ENCODE measurements at places on chromosomes 2 and 18.

DNA sequence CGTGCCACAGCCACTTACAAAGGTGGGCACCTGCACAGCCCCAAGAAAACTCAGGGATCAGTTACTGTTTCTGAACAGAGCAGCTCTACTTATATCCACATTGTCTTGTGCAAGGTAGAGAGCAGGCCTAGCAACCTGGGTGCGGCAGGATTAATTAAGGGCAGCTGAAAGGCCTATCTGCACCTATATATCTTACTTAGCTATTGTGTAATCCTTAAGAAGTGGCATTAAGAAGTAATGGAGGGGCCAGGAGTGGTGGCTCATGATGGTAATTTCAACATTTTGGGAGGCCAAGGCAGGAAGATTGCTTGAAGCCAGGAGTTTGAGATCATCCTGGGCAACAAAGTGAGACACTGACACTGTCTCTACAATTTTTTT, 12.8 kb upstream of the ARL5A start:
- no peak for DNase-seq

- no peak for DNase-seq
These were observed 5.2 kb upstream of the CHCHD5 start for GRCh38 chr2:112579241-112579640.

GRCh38 chr2:41718705-41719104, 329.1 kb upstream of the PKDCC start:
- no peak for DNase-seq

DNA sequence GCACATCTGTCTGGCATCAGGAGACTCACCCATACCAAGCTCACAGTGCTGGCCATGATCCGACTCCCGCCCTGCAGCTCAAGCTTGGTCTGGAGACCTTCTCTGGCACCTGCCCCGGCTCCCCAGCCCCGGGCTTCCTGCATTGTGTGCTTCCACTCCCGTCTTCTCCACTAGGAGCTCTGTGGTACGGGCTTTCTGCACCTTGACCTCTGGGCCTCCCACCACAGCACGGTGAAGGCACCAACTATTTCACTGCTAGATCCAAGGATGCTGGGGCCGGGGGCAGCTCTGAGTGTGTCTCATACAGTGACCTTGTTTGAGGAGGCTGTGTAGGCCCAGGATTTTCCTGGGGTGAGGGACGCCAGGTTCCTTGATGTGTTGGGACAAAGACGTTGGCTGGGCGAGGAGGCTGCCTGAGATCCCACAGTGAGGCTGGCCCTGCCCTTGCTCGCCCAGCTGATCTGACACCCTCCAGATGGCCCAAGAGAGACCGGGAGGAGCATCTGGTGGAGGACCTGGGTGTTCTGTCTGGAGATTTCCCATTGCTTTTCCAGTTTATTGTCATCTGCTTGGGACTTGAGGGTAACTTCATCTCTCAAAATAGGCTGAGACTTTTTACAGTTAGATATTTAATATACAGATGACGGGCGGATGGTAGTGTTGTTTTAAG, 64.0 kb downstream of the HPCAL1 start:
- DNase-seq = no peak

DNA sequence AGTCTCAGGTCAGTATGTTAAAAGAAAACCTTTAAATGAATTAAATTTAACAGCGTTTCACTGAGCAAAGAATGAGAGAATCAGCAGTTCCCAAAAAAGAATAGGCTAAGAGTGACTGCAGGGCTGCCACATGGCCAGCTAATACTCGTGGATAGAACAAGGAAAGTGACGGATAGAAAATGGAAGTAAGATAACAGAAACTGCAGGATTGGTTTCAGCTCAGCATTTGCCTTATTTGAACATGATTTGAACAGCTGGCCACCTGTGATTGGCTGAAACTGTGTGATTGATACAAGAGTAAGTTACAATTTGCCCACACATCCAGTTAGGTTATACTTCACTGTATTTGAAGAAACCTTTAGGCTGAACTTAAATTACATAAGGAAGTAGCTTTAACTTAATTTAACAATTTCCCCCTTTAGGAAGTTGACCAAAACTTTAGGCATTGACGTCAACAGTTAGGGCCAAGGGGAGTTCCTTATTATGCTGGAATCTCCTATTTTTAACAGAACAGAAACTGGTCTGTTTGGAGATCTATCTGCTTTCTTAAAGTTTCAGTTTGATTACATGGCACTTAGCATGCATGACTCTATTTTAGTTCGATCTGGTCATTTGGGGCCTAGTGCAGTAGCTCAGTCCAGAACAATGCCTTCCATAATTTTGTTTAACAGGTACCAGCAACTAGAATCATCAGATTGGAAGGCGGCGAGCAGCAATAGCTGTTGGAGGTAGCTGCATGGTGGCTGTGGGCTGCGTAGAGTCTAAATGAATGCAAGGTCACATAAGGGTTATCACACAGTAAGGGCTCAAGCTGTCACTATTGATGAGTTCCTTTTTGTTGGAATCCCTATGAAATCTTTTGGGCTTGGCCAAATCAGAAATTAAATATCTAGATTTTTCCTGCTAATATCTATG, 143.4 kb downstream of the TRIM43 start:
- DNase-seq = no peak

DNA sequence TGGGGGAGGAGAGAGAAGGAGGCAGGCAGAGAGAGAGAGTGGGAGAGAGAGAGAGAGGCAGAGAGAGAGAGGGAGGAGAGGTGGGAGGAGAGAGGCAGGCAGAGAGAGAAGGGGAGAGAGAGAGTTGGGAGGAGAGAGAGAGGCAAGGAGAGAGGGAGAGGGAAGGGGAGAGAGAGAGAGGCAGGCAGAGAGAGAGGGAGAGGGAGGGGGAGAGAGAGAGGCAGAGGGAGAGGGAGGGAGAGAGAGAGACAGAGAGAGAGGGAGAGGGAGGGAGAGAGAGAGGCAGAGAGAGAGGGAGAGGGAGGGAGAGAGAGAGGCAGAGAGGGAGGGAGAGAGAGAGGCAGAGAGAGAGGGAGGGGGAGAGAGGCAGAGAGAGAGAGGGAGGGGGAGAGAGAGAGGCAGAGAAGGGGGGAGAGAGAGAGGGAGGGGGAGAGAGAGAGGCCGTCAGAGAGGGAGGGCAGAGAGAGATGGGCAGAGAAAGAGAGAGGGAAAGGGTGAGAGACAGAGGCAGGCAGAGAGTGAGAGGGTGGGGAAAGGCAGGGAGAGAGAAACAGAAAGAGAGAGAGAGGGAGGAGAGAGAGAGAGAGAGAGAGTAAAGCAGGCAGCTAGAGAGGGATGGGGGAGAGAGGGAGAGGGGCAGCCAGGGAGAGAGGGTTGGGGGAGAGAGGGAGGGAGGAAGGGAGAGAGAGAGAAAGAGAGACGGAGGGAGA, 122.2 kb upstream of the PXDN start:
- DNase-seq = no peak

GRCh38 chr18:23155537-23155936, 20.3 kb downstream of the CABLES1 start:
- no peak for DNase-seq

DNA sequence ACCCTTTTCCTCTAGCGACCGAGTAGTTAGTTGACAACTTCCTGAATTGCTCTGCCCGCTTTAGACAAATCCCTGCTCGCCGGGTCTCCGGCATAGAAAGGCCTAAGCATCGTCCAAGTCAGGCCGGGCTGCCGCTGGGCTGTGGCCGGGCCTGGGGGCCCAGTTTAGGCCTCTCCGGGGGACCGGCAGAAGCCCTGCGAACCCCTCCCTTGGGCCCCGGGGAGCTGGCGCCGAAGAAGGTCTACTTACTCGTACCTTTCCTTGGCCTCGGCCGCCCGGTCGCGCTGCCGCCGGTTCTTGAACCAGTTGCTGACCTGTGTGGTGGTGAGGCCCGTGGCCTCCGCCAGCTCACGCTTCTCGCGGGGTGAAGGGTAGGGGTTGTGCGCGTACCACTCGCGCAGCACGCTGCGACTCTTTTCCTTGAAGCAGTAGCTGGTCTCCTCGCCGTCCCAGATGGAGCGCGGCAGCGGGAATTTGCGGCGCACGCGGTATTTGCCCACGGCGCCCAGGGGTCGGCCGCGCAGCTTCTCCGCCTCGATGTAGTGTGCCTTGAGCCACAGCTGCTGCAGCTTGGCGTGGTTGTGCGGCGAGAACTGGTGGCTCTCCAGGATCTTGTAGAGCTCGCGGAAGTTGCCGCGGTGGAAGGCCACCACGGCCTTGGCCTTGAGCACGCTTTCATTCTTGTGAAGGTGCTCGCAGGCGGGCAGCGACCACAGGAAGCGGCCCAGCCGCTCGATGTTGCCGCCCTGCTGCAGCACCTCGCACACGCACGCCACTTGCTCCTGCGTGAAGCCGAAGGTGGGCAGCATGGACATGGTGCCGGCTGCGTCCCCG, 739 bp downstream of the SIX2 start:
- DNase-seq = no peak

GRCh38 chr2:168480825-168481585, 24.9 kb downstream of the CERS6 start:
- no peak for DNase-seq

DNA sequence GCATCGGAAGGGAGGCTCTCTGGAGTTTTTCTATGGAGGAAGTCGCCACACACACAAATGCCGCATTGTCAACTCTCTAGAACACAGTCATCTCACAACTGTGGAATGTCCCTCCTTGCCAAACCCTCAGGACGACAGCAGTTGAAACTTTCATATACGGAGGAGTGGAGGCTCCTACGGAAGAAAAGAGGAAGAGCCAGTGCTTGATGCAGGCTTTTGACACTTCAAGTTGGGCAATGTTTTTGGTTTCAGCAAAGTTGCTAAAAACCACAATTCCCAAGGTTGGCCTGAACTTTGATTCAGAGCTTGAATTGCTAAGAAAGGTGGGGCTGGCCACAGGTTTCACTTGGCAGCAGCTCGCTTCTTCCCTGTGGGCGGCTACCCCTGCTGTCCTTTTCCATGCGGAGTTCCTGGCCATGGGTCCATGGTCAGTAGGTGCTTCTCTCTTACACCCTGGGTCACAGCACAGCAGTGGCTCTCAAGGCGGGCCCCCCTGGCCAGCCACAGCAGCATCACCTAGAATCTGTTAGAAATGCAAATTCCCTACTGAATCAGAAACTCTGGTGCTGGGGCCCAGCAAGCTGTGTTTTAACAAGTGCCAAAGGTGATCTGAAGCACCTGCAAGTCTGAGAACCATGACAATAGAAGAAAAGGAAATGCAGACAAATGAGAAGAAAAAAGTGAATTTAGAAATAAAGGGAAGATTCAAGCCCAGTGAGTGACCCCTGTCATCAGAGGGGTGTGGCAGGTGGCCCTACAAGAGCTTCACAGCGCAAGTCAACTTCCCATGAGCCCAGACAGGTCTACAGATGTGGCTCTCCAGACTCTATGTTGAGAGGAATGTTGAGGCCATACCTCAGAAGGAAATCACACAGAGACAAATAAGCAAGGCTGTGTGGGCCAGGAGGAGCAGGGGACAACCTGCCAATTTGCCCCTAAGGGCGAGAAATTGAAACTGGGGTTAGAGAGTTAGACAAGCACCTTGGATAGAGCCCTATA, 856.4 kb downstream of the RNF144A start:
- DNase-seq = no peak

DNA sequence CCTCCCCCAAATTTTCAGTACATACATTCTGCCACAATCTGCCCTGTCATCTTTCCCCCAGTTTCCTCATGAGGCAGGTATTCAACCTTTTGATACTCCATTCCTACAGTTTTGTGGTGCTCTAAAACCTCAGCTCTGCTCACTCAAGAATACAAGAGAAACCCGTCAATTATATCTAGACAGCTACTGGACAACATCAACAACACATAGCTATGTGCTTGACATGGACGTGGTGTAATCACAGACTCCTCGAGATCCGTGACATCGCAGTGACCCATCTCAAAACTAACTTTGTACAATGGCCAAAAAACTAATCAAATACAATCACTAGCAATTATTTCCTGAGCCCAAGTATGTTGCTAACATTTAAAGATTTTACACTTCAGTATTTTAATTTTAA, 23.6 kb downstream of the WDSUB1 start:
- DNase-seq = no peak

GRCh38 chr2:120298173-120298835, 45.7 kb downstream of the RALB start:
- DNase-seq = no peak

GRCh38 chr2:230661072-230661957, 51.3 kb upstream of the CAB39 start:
- DNase-seq = no peak

- no peak for DNase-seq
These were observed 45.2 kb downstream of the TPO start for GRCh38 chr2:1458432-1458831.

GRCh38 chr2:134943540-134943939, 24.9 kb downstream of the CCNT2 start:
- no peak for DNase-seq

DNA sequence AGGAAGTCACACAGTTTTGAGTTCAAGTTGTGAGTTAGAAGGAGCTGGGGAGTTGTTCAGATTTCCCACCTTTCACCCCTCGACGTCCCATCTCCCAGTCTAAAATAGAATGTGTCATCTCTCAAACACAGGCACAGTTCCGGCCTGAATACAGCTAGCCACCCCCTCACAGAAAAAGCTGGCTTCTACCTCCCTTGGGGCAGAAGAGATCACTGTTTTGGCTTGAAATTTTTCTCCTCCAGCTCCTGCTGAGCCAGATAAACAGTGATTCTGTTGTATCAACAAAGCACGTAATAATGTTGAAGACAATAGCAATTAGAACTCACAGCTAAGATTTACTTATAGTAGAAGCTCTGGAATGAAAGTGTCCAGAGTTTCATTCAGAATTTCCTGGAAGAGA, 74.7 kb downstream of the KIAA2012 start:
- DNase-seq = no peak

DNA sequence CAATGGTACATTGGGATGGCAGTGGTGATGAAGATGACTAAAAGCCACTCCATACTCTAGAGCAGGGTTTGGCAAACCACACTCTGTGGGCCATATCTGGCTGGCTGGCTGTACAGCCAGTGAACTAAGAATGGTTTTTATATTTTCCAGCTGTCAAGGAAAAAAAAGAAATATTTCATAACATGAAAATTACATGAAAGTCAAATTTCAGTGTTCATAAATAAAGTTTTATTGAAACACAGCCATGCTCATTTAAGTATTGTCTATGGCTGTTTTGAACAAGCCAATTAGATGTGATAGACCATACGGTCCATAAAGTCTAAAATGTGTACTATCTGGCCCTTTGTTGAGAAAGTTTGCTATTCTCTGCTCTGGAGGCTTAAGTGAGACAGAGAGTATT, 1.5 kb downstream of the TTC21B start:
- DNase-seq = no peak

GRCh38 chr18:74661691-74662090, 64.0 kb downstream of the ZNF407 start:
- DNase-seq = no peak

DNA sequence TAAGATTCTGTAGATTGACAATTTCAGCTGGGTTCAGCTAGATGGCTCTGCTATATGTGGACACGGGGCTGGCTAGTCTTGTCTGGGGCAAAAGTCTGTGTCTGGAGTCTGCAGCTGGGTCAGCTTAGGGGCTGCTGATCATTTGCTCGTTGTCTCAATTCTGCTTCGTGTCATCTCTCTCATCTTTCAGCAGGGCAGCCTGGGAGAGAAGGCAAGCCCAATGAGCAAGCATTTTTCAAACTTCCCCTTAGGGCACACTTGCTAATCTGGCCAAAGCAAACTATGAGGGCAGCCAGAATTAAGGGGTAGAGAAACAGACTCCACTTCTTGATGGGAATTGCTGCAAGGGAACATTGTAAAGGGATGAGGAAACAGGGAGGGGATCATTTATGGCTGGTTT, 462.6 kb downstream of the SLC4A3 start:
- no peak for DNase-seq

- DNase-seq = no peak
These were observed 21.7 kb upstream of the LRRTM1 start for GRCh38 chr2:80326214-80326613.

GRCh38 chr18:34494359-34494696, 215.8 kb upstream of the DTNA start:
- DNase-seq = peak; percentile 11

GRCh38 chr2:238704471-238705225, 143.2 kb upstream of the TWIST2 start:
- DNase-seq = no peak
